Esophagus (tissue), 2 donors: ENCODE measurements at places on chromosomes 1 and 21. TPM values are rescaled to one million over a fixed set of nuclear protein-coding genes. Genes with fewer than 3 reads are reported as not detected.

TFF2 gene
- polyA plus RNA-seq = 0.13 TPM

THEM5 gene
- 1.7 TPM for polyA plus RNA-seq

ARHGAP29 gene
- polyA plus RNA-seq = 2.7 TPM

CFH gene
- polyA plus RNA-seq = 15.7 TPM

UAP1 gene
- 30.5 TPM for polyA plus RNA-seq

TMEM61 gene
- polyA plus RNA-seq = 1.2 TPM

PTGS2 gene
- polyA plus RNA-seq = 0.29 TPM

NBPF19 gene
- polyA plus RNA-seq = 7.5 TPM

PYHIN1 gene
- polyA plus RNA-seq = 0.28 TPM

DPT gene
- polyA plus RNA-seq = 4.8 TPM

CSRP1 gene
- polyA plus RNA-seq = 174 TPM

DARS2 gene
- polyA plus RNA-seq = 6.4 TPM

LMOD1 gene
- polyA plus RNA-seq = 30.2 TPM

SSX2IP gene
- 3.4 TPM for polyA plus RNA-seq

S100A16 gene
- polyA plus RNA-seq = 2,151 TPM

CAMSAP2 gene
- 5.4 TPM for polyA plus RNA-seq

SPRR2D gene
- polyA plus RNA-seq = 1,582 TPM

YOD1 gene
- 39.4 TPM for polyA plus RNA-seq

SYT14 gene
- polyA plus RNA-seq = under 0.01 TPM

SLC5A9 gene
- 0.24 TPM for polyA plus RNA-seq

ARHGEF10L gene
- 64.4 TPM for polyA plus RNA-seq

FCRL4 gene
- polyA plus RNA-seq = not detected

ADAM30 gene
- not detected for polyA plus RNA-seq

ATP6V1G3 gene
- not detected for polyA plus RNA-seq

DDX20 gene
- 4.2 TPM for polyA plus RNA-seq

TMEM82 gene
- polyA plus RNA-seq = not detected
